ENCODE measurements at places on chromosomes 12 and 14.
A peak's percentile ranks its signal among the peaks of the same experiment; 100 is the strongest.

DNA sequence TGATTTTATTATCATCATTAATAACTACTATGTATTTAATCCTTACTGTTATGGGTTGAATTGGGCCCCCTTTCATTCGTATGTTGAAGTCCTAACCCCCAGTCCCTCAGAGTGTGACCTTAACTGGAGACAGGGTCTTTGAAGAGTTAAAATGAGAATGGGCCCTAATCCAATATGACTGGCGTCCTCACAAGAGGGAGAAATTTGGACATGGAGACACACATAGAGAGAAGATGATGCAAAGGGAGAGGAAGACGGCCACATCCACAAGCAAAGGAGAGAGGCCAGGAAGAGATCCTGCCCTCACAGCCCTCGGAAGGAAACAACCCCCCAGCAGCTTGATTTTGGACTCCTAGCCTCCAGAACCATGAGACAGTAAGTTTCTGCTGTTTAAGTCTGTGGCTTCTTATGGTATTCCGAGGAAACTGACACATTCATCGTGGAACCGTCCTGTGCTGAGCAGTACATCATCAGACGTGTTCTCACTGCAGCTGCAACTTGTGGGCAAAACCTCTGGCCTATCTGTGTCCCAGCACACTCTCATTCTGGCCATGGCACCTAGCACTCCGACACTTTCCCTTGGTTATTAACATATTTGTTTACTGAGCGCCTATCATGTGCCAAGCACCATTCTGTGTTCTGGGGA lies 127.6 kb downstream of the SLC38A6 start:
- DNase-seq, result no peak

DNA sequence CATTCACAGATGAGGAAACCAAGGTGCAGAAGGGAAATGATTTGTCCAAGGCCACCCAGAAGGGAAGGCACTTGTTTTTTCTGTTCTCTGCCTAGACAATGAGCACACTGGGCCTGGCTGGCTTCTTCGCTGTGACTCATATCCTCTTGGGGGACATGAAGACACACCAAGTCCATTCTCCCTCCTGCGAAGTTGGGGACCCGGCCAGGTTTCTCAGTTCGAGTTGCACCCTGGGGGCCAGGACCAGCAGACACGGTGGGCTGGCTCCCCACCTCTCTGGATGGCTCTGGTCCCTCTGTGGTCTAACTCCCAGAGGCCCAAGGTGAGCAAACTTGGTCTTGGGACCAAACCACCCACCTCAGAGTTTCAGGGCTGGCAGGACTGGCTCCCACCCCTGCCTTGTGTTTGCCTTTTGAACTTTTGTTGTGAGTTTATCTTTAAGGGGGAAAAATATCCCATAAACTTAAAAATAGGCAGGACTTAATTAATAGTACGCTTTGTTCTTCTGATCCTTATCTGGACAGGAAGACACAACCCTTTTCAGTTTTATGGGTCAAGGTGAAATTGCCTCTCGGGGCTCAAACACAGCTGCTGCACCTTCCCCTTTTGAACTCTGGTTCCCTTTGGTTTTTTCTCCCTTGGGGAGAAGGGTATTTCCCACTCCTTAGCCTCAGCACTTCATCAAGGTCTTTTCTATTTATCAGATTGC lies 9.0 kb upstream of the MLEC start:
- peak; percentile 31 for DNase-seq

- DNase-seq, result no peak
These were observed 55.3 kb upstream of the AMN1 start for GRCh38 chr12:31783996-31784645.

GRCh38 chr12:57031138-57031725 lies 14.9 kb upstream of the TAC3 start:
- no peak for DNase-seq

DNA sequence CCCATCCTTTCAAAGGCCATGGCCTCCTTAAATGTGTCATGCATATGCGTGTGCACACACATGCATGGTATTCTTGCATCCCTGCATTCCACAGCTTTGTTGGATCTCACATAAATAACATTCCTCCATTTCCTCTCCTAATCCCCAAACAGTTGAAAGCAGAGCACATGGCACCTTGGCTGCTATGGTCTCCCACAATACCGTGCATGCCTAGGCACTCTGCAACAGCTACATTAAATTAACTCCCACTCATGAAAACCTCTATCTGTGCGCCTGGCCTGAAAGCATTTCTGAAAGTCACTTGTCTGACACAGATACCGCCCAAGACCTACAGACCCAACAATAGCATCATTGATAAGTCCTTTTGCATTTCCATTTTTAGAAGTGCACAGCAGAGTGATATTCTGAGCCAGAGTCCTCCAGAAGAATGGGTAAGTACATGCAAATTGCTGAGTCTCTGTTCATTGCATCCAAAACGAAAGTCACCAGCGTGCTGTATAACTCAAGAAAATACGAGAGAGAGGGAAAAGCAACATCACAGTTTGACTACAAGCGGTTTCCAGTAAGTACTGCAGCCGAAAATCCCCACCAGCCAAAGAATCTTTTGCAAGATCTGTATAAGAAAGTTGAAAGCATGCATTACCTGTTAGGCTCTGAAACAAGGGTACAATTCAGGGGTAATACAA lies 436 bp downstream of the ASB2 start:
- DNase-seq, result no peak

GRCh38 chr14:89641495-89642175 lies 224.6 kb upstream of the FOXN3 start:
- no peak for DNase-seq

DNA sequence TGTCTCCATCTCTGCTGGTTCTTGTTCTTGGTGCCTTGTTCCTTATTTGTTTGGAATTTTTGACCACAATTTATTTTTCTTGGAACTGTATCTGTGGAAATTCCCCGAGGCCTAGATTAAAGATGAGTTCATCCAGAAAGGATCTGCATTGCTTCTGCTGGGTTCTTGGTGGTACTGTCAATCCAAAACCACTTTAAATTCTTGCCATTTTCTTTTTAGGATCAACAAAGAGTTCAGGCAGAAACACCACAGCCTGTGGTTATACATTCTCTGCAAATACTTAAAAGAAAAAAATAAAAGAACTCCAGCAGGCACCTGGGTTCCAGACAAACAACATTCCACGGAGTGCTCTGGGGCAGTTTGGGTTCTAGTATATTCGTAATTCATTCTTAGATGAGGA lies 6.0 kb upstream of the VAMP1 start:
- no peak for DNase-seq

GRCh38 chr14:29197557-29197956 lies 431.0 kb downstream of the FOXG1 start:
- DNase-seq, result no peak

GRCh38 chr12:31226639-31227038 lies 99.3 kb downstream of the SINHCAF start:
- no peak for DNase-seq

All from T1000 (cell line).